ENCODE measurements at places on chromosomes 6 and 20. TPM values are rescaled to one million over a fixed set of nuclear protein-coding genes. Genes with fewer than 3 reads are reported as not detected.

Gene ZNF311
- 0.63 TPM for polyA plus RNA-seq

Gene DEFB125
- not detected for polyA plus RNA-seq

Gene TRIM38
- 2.7 TPM for polyA plus RNA-seq

Gene TSHZ2
- 2.3 TPM for polyA plus RNA-seq

Gene ASXL1
- polyA plus RNA-seq: 19.1 TPM

Gene NPEPL1
- 26.1 TPM for polyA plus RNA-seq

Gene BLTP3A
- 4.4 TPM for polyA plus RNA-seq

Gene C4B
- polyA plus RNA-seq: 41.2 TPM

Gene LAMA2
- 28.7 TPM for polyA plus RNA-seq

Gene SDHAF4
- 28.1 TPM for polyA plus RNA-seq

Gene PDE7B
- polyA plus RNA-seq: 2.9 TPM

Gene PDYN
- polyA plus RNA-seq: not detected

DNA sequence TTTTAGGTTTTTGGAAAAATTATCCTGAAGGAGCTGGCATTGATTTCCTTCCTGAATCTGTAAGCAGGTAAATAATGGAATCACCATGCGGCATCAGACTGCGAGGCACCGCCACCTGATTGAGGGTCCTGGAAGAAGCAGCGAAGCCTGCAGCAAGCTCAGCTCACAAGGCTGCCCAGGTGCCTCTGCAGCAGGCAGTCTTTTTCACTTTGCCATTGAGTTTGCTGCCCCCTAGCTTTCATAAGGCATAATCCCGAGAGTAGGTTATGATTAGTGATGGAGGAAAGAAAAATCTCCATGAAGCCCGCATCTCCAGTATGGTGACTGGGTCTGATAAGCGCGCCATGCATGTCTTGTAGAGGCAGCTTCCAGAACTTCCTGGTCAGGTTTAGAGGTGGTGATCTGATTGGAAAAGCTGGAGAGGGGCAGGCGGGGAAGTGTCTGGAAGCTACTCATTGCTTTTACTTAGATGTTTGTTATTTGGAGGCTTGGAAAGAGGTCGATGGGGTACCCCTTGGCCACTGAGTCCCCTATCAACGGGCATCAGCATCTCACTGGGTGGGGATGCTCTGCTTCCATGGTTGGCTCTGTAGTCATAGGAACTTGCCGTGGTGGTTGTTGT is 26.7 kb downstream of the IYD start:
- DNase-seq: peak; percentile 64

- no peak for DNase-seq
Observed at GRCh38 chr6:133764008-133764753, 124.7 kb upstream of the TCF21 start.

DNA sequence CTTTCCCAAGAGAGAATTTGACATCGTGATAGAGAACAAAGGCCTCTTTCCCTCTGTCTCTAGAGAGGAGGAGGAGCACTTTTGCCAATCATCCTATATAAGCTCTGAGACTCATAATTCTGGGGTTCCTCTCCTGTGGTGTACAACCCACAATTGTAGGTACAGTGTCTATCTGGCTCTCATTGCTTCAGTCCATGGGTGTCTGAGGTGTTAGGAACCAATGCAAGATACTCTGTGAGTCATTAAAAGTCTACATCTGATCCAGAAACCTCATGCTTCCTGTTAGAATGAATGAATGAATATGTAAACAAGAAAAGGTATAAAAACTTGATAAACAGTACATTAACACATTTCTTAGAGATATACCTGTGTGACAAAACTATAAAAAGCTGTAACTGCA is 356.7 kb downstream of the QKI start:
- no peak for DNase-seq

GRCh38 chr6:25344827-25345226 is 65.7 kb downstream of the CARMIL1 start:
- DNase-seq: no peak

DNA sequence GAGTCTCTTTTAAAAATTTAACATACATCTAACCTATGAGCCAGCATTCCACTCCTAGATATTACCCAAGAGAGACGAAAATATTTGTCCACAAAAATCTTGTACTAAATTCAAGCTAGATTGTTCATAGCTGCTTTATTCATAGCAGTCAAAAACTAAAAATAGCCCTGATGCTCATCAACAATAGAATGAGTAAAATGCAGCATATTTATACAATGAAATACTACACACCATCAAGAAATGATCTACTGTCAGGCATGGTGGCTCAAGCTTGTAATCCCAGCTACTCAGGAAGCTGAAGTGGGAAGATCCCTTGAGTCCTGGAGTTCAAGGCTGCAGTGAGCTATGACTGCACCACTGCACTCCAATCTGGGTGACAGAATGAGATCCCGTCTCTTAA is 22.0 kb upstream of the SRC start:
- no peak for DNase-seq

- no peak for DNase-seq
Observed at GRCh38 chr20:61419501-61419900, 167.4 kb downstream of the CDH4 start.

DNA sequence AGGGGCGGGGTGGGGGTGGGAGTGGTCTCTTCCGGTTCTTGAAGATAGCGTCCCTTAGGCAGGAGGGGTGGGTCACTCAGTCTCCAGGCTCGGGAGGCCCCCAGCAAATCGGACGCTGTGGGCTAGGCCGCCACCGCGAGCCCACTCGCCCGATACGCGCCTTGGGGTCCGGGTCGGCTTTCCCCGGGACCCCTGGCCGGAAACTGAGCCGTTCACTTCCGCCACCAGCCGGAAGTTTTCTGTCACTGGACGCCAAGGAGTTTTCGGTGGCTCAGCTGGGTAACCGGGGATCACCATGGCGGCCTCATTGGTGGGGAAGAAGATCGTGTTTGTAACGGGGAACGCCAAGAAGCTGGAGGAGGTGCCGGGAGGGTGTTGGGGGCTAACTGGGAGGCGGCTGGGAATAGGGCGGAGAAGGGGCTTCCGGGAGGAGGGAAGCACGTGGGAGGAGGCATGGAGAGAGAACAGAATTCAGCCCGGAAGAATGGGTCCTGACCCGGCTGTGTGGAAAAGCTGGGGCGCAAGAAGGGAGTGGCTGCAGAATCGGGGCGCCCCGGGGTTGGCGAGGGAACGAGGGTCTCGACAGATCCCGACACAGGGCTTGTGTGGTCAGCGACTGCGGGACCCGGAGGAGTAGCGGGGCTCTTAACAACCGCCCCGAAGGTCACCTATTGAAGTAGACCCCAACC is at the start of gene ITPA:
Gene ITPA (plus strand): TSS at position 242 of the 689 bp plus-strand sequence. CDS start 54 bp downstream, at position 296.
- peak; percentile 77 for DNase-seq

DNA sequence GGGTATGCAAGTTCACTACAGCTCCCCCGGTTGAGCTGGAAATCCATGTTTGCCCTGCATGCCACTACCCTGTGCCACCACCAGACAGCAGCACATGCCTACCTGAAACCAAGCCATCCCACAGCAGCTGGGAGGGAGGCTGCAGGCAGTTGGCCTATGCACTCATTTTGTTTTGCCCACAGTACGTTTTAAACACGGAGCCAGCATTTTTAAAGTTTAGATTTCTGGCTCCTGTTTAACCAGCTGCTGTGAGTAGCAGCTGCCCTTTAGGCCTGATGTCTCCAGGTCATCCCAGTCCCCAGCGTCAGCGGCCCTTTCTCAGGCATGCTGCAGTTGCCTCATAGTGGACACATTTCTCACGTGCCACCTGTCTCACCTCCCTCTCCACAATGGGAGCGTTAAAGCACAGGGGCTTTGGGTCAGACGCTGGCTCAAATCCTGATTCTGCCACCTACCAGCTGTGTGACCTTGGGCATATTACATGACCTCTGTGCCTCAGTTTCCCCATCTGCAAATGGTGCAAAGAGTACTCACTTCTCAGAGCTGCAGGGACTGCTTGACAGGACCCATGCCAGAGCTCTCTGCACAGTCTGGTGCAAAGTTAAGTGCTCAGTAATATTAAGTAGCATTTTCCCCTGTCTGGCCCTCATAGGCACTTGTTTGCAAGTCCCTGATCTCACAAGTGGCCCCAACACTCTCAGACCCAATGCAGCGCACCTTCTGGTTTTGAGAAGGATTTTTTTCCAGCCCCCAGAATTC is 8.2 kb upstream of the UBE2V1 start:
- DNase-seq: peak; percentile 78

DNA sequence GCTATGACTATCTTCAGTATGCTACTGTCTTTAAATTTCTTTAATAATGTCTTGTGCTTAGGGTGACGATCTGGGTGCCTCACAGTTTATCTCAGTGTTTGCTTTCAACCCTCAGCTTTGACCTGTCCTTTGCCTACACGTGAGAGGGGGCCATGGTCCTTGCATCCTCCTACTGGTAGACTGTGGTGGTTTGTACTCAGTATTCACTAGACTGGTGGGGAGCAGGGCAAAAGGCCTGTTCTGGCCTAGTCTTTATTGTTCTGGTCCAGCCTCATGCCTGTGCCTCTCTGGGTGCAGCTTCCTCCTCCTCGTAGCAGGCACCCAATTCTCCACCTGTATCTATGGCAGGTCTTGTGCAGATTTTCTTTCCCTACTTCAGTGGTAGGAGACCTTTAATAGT is 354.9 kb downstream of the CD109 start:
- DNase-seq: no peak

DNA sequence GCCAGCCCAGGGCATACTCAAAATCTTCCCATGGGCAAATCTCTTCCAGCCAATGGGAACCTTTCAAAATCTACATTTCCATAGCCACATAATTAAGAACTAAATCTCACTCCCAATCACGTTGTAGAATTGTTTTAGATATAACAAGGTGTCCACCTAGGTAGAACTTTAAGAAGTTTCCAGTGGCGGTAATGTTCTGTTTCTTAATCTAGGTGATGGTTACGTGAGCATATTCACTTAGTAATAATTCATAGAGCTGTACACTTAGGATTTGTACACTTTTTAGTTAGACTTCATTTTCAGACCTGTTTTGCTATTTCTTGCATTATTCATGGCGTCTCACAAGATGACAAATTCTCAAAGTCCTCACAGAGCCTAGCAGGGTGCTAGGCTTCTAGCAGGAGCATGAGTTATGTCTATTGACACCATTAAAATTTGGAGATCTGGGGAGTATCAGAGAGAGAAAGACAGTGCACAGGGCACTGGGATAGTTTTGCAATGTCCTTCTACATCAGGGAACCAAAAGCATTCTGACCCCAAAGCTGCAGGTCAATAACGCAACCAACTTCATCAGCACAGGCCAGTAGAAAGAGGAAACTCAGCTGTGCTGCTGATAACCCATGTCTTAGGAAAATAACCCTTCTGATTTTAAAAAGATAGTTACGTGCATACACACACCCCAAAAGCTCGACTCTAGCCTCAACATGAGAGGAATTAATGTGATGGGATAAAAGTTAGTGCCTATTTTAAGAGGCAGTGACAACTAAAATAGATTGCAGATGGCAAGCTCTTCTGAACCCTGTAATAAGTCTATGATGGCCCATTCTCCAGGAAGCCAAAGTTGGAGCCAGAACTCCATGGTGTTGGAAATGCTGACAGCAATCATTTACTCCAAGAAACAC is 518.1 kb upstream of the JARID2 start:
- DNase-seq: no peak

- DNase-seq: no peak
Observed at GRCh38 chr6:35368038-35368887, 25.9 kb downstream of the PPARD start.

DNA sequence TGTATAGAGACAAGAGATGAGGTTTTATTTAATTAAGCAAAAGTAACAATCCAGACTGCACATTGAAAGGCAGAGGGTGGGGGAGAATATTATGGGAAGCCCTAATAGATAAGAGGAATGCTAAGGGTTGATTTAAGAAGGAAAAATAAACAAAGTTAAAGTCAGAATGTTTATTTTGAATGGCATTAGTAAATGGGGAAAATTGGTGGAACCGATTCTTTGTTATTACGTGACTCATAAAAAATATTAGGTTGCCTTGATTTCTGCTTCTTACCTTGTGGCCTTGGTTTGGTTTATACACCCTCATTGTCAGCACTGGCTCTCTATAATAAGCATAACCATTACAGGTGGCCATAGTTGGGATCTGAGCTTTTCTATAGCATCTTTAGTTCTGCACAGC is 674.8 kb upstream of the CITED2 start:
- no peak for DNase-seq

DNA sequence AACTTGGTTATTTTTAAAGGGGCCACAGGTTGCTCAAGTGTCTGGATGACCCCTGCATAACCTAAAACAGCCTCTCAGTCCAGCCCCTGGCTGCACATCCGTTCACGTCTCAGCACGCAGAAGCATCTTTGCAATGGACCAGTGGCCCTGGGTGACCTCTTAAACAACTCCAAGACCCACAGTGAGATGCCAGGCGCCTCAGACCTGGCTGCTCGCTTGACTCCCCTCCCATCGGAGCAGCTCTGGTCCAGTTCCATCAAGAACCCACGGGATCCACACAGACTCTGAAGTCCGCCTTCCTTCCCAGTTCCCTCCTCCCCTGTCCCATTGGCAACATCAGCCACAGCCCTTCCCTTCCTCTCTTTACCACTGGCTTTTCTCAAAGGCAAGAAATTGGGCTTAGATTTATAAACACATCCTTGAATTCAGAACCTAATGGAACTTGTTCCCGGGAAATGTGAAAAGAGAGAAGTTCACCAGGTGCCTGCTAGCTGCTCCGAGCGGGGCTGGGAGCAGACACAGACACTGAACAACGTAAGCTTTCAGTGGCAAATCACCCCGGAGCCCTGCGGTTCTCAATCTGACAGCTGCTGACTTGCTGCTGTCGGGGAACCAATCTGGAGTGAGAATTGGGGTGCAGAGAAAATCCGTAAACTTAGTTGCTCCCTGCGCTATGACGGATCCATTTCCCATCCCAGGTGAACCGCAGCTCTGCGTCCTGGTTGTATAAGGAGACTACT is 39.6 kb upstream of the MPC1 start:
- DNase-seq: no peak

All from right cardiac atrium (tissue), 5 donors.